ENCODE measurements at places on chromosomes 11 and 22.
A peak's percentile ranks its signal among the peaks of the same experiment; 100 is the strongest.

DNA sequence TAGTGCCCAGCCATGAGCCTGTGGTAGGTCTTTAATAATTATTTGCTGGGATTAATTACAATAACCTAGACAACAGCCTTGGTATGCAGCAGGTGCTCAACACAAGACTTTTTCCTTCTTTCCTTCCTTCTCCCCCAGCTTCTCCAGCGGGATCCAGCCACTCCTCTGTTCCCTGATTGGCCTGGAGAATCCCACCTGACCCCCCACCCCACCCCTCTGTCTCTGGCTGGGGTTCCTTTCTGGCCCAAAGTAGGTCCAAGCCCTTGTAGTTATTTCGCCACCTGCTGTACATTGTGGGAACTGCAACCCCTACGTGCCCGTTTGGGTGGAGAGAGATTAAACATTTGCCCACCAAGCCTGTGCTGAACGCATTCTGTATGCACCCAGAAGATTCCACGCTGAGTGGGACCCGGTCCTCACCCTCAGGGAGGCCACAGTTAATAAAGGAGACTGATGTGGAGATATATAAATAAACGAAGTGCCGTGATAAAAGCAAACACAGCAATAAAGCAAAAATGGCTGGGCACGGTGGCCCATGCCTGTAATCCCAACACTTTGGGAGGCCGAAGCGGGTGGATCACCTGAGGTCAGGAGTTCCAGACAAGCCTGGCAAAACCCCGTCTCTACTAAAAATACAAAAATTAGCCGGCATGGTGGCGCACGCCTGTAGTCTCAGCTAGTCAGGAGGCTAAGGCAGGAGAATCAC is 32.1 kb upstream of the DGKZ start:
- peak; percentile 87 for DNase-seq
- no peak overlapping the region for H3K4me3 ChIP-seq
- no peaks in the 10 kb centered on the region for H3K4me1 ChIP-seq
- H3K27me3 ChIP-seq: no peaks in the 10 kb centered on the region
- peaks cover 4% of the 10 kb centered on the region for H3K36me3 ChIP-seq

DNA sequence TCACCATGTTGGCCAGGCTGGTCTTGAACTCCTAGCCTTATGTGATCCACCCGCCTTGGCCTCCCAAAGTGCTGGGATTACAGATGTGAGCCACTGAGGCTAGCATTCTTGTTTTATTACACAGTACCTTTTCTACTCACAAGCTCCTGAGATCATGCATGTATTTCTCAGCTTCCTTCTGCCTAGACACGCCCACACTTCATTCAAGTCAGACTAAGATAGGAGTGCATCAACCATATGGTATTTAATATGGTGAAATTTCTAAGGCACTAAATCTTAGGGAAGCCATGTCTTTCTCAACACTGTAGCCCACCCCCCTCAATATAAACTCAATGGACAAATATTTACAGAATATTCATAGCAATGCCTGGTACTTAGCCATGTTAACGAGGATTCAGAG is 62.1 kb downstream of the SLC25A17 start:
- no peaks in the 10 kb centered on the region for H3K36me3 ChIP-seq
- H3K27me3 ChIP-seq: no peaks in the 10 kb centered on the region
- no peak for DNase-seq
- H3K4me3 ChIP-seq: no peak overlapping the region
- no peaks in the 10 kb centered on the region for H3K4me1 ChIP-seq
- no peak overlapping the region for H3K27ac ChIP-seq

DNA sequence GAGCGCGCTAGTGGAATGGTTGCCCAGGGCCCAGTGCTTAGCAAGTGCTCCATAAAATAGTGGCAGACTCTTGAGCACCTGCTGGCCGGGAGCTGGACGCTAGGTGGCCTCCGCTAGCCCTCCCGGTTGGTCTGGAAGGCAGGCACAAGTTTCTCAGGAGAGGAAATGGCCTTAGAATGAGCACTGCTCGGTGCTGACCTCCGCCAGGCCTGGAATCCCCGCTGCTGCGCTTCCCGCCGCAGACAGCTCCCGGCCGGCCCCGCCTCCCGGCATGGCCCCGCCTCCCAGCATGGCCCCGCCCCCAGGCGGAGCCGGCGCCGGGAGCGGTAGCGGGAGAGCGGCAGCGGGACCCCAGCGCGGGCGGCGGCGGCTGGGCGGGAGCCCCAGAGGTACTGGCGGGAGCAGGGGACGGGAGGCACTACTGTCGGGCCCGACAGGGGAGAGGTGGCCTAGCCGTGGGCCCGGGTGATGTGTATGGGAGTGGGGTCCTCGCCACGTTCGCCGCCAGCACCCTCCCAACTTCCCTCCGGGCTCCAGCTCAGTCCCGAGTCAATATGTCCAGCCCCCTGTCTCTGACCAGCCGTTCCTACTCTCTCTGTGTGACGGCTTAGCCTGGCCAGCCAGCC is at the start of gene SIPA1:
Gene SIPA1 (plus strand): TSS at position 308 of the 626 bp plus-strand sequence. CDS start 2,821 bp downstream, outside the sequence.
- peak; percentile 77 for DNase-seq
- peaks cover 5% of the 10 kb centered on the region for H3K36me3 ChIP-seq
- no peaks in the 10 kb centered on the region for H3K4me1 ChIP-seq
- H3K27ac ChIP-seq: no peak within 1 kb of the TSS

- no peaks in the 10 kb centered on the region for H3K27me3 ChIP-seq
- no peaks in the 10 kb centered on the region for H3K36me3 ChIP-seq
- no peak for DNase-seq
- peak overlapping the region; percentile 37 for H3K27ac ChIP-seq
- peaks cover 21% of the 10 kb centered on the region for H3K4me1 ChIP-seq
These were observed 29.7 kb downstream of the OR10A6 start for GRCh38 chr11:7901319-7901854.

- no peak overlapping the region for H3K4me3 ChIP-seq
- H3K4me1 ChIP-seq: no peaks in the 10 kb centered on the region
- H3K27me3 ChIP-seq: no peaks in the 10 kb centered on the region
- no peaks in the 10 kb centered on the region for H3K36me3 ChIP-seq
- no peak overlapping the region for H3K27ac ChIP-seq
These were observed 38.2 kb downstream of the LDLRAD3 start for GRCh38 chr11:35982061-35982460.

GRCh38 chr11:11732116-11732515 is 109.7 kb upstream of the USP47 start:
- no peak for DNase-seq
- H3K27ac ChIP-seq: no peak overlapping the region
- H3K4me1 ChIP-seq: no peaks in the 10 kb centered on the region

- no peak overlapping the region for H3K4me3 ChIP-seq
- no peak for DNase-seq
- H3K27ac ChIP-seq: no peak overlapping the region
These were observed 140.2 kb upstream of the TIMP3 start for GRCh38 chr22:32661296-32661695.

DNA sequence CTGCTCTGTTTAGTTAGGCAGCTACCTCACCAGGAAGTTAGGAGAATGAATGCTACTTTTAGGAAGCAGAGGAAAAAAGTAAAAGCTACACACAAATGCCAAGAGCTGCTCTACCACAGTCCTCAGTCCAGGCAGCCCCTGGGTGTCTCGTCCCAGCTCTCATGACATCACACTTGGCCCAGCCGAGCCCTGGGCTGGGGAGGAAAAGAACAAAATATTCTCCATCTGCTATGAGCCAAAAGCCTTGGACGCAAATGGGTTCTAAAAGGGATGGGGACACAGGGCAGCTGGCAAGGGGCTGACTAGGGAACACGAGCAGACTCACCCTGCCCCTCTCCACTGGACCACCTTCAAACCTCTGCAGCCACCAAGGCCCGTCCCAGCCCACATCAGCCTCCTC is 26.1 kb downstream of the TMEM184B start:
- H3K27ac ChIP-seq: no peak overlapping the region
- H3K36me3 ChIP-seq: no peaks in the 10 kb centered on the region
- H3K4me3 ChIP-seq: no peak overlapping the region
- no peaks in the 10 kb centered on the region for H3K4me1 ChIP-seq
- no peaks in the 10 kb centered on the region for H3K27me3 ChIP-seq

DNA sequence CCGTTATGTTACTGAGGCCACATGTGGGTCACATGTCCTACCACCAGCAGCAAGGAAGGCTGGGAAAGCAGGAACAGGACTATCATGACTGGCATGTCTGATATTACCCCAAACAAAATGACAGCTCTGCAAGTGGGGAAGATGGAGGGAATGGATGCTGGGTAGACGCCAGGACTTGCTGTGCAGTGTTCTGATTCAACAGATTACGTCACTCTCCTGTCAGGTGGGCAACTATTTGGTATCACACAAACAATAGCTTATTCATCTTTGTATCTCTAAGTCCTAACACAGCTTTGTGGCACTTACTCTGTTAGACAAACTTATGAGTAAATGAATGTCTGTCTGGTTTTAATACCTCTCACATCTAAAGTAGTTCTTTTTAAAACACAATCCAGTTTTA is 105.2 kb downstream of the SPON1 start:
- H3K27ac ChIP-seq: no peak overlapping the region
- no peaks in the 10 kb centered on the region for H3K36me3 ChIP-seq
- H3K27me3 ChIP-seq: no peaks in the 10 kb centered on the region
- DNase-seq: no peak

GRCh38 chr11:111370902-111371578 is 8.0 kb downstream of the POU2AF1 start:
- no peak overlapping the region for H3K27ac ChIP-seq
- no peaks in the 10 kb centered on the region for H3K36me3 ChIP-seq
- no peak for DNase-seq
- no peak overlapping the region for H3K4me3 ChIP-seq
- H3K27me3 ChIP-seq: no peaks in the 10 kb centered on the region
- H3K4me1 ChIP-seq: peaks cover 5% of the 10 kb centered on the region

GRCh38 chr22:28171115-28171514 is 252.1 kb upstream of the PITPNB start:
- H3K36me3 ChIP-seq: no peaks in the 10 kb centered on the region
- no peak overlapping the region for H3K4me3 ChIP-seq
- H3K27me3 ChIP-seq: no peaks in the 10 kb centered on the region
- no peak for DNase-seq
- H3K27ac ChIP-seq: no peak overlapping the region

DNA sequence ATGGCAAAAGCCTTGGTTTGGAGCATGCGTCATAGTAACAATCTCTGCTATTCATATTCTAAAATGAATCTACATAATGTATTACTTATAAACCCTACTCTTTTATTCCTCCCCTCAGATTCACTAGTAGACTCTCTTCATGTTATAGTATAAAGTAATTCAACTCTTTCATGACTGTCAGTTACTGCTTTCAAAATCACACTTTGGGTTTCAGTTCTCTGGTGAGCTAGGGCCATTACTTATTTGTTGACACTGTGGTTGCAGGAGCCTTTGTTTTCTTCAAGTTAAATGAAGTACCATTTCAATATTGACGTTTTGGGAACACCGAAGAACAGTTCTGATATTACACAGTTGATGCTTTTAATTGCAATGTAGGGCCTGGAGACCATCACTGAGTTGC is 378.4 kb downstream of the DDX10 start:
- no peak overlapping the region for H3K27ac ChIP-seq
- no peak overlapping the region for H3K4me3 ChIP-seq
- no peaks in the 10 kb centered on the region for H3K27me3 ChIP-seq
- no peak for DNase-seq

GRCh38 chr11:80297858-80298632 is 857.2 kb upstream of the TENM4 start:
- DNase-seq: no peak
- no peaks in the 10 kb centered on the region for H3K4me1 ChIP-seq
- no peak overlapping the region for H3K27ac ChIP-seq
- H3K4me3 ChIP-seq: no peak overlapping the region
- no peaks in the 10 kb centered on the region for H3K36me3 ChIP-seq
- H3K27me3 ChIP-seq: no peaks in the 10 kb centered on the region

- H3K4me3 ChIP-seq: no peak overlapping the region
- H3K36me3 ChIP-seq: no peaks in the 10 kb centered on the region
- H3K4me1 ChIP-seq: no peaks in the 10 kb centered on the region
- H3K27me3 ChIP-seq: no peaks in the 10 kb centered on the region
These were observed 180.4 kb upstream of the B3GAT1 start for GRCh38 chr11:134592391-134592990.

GRCh38 chr11:2824851-2825250 is 60.7 kb downstream of the CDKN1C start:
- no peak overlapping the region for H3K4me3 ChIP-seq
- no peak for DNase-seq
- no peaks in the 10 kb centered on the region for H3K36me3 ChIP-seq
- peaks cover 16% of the 10 kb centered on the region for H3K4me1 ChIP-seq

DNA sequence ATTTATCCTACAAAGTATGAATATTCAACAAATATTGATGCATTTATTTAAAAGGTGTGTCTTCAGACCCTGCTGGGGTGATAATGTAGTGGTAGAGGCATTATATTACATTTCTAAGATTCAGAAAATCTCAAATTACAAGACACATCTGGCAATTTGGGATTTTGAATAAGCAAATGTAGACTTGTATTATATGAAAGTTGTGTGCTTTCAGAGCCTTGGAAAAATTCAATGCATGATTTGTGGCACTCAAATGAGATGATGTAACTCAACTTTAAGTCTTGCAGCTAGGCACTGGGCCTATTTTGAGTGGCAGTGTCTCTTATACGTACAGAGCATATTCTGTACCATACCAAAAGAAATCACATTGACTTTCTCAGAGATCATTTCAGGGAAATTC is 214.4 kb downstream of the ETS1 start:
- H3K27me3 ChIP-seq: no peaks in the 10 kb centered on the region
- H3K4me1 ChIP-seq: no peaks in the 10 kb centered on the region
- DNase-seq: no peak
- no peak overlapping the region for H3K4me3 ChIP-seq
- no peak overlapping the region for H3K27ac ChIP-seq
- H3K36me3 ChIP-seq: no peaks in the 10 kb centered on the region

DNA sequence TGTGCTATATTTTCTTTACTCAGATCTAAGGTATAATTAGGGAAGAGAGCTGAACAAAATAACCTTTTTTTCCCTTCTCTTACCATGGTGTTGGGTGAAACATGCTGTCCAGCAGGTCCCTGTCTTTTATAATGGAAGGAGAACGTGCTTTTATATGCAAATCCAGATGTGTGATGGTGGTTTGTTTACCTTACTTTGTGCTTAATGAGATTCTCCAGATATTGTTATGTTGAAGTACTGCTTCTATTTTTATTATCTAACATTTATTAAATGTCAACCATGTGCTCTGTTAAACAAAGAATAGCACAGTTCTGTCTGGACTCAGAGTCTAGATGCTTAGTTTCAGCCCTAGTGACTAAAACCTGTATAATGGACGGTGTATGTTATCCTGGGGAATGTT is 10.1 kb upstream of the GRIK4 start:
- no peaks in the 10 kb centered on the region for H3K27me3 ChIP-seq
- no peaks in the 10 kb centered on the region for H3K36me3 ChIP-seq
- H3K4me3 ChIP-seq: no peak overlapping the region
- no peaks in the 10 kb centered on the region for H3K4me1 ChIP-seq
